ENCODE measurements at places on chromosomes 4 and X.

DNA sequence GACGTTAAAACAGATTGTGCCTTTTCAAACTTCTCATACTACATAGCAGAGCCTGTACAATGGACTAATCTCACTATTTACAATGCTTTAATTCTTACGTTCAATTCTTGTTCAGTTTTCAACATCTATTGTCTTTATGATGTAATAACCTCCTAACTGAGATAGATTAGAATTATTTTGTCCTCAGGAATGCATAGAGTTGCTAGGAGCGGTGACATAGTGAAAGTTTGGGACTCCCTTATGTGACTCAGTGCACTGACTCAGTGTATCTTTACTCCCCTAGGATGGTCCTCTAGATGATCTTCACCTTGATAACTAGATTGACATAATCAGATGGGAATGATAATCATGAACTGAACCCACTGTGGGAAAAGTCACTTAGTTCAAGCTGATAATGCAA, 151.5 kb downstream of the VEGFC start:
- no peak for DNase-seq

DNA sequence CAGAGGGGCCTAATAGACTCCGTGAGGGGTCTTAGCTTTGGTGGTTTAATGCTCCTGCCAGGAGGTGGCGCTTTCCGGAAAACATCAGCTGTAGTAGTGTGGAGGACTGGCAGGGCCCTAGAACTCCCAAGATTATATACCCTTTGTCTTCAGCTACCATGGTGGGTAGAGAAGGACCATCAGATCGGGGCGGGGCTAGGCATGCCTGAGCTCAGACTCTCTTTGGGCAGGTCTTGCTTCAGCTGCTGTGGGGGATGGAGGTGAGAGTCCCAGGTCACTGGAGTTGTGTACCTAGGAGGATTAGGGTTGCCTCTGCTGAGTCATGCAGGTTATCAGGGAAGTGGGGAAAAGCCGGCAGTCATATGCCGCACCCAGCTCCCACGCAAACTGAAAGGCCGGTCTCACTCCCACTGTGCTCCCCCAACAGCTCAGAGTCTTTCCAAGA, 63.0 kb upstream of the AGA start:
- DNase-seq, result peak; percentile 9

GRCh38 chr4:89056953-89057398, at the start of gene FAM13A:
FAM13A (minus strand) TSS chr4:89057185; CDS start chr4:89056964, 221 bp downstream.
- peak; percentile 35 for DNase-seq

GRCh38 chrX:15750611-15751154, 12.6 kb downstream of the CA5B start:
- no peak for DNase-seq

GRCh38 chr4:110137829-110138228, 60.6 kb downstream of the ELOVL6 start:
- no peak for DNase-seq

DNA sequence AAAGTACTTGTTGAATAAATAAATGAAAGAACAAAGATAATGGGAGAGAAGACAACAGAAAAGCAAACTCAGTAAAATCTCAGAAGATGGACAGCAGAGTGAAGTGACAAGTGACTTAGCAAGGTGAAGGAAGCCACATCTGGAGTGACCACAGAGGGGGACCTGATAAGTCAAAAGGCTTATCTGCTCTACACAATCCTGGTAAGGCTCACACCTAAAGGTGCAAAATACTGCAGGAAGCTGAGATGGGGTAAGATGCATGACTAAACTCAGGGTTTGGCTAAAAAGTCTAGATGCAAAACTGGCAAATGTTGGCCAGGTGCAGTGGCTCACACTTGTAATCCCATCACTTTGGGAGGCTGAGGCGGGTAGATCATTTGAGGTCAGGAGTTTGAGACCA, 22.2 kb downstream of the TRMT2B start:
- no peak for DNase-seq

- DNase-seq, result no peak
Observed at GRCh38 chr4:53771326-53771725, 180.0 kb upstream of the LNX1 start.

- DNase-seq, result no peak
Observed at GRCh38 chrX:143580266-143580665, 55.6 kb downstream of the SLITRK4 start.

GRCh38 chr4:121510341-121510874, 129.6 kb upstream of the QRFPR start:
- no peak for DNase-seq

DNA sequence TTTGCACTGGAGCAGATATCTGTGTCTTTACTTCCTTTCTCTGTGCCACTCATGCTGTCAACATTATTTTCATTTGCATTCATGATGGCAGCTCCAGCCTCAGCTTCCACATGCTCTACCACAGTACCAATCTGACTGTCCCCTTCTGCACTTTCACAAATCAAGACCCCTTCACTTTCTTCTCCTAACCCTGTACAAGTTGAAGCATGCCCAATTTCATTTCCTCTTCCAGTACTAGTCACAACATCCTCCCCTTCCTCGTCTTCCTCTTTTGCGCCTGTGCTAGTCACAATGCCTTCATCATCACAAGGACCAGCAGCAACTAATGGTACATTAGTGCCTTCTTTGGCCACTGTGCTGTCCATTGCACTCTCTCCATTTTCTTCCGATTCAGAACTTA, 26.5 kb downstream of the BOD1L1 start:
- no peak for DNase-seq

DNA sequence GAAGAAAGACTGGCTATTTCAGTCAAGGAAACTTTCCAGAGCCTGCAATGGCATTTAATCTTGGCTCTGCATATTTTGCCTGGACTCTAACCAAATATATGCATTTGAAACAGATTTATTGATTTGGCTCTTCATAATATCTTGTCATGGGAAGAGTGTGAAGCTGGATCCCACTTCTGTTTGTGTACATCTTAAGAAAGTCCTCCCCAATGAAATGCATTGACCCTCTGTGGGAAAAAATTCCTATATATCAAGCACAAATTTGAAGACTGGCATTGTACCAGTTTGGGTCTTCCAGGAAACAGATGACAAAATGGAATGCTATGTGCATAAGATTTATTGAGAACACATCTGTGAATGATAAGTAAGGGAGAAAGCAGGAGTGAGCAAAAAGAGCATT, 897.3 kb upstream of the TENM3 start:
- no peak for DNase-seq

DNA sequence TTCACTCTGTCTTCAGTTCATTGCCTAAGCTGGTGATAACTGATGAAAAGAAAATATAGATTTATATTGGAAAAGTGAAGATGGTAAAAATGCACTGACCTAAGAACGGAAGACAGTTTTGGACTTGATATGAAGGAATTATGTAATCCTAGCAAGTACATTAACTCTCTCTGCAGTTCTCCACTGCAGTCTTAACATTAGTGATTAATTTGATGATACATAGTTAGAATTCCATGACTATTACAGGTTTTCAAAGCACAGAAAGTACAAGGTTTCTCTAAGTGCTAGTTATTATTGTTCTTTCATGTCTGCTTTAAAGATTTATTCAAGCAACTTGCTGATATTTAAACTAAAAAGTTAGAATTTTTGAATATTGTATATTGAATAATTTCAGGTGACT, 1591.7 kb upstream of the ADGRL3 start:
- DNase-seq, result no peak

DNA sequence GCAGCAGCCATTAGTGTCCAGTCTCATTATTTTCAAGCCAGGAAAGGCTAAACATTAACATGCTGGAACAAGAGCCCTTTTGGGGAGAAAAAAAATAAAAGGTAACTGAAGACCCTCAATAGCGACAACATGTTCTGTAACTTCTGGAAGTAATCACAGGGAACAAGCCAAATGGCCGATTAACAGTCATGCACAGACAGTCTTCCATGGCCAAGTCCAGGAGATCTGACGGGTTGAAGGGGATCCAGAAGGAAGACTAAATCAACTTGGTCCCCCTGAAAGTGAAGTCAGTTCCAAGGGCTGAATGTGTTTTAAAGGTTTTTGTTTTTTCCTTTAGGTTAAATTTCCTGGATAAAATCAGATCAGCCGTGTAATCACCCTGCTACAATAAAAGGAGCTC, 52.5 kb downstream of the LNX1 start:
- DNase-seq, result no peak

GRCh38 chr4:84681486-84682274, 98.8 kb downstream of the CDS1 start:
- peak; percentile 36 for DNase-seq

- DNase-seq, result no peak
Observed at GRCh38 chr4:103118166-103118565, 18.5 kb upstream of the BDH2 start.

DNA sequence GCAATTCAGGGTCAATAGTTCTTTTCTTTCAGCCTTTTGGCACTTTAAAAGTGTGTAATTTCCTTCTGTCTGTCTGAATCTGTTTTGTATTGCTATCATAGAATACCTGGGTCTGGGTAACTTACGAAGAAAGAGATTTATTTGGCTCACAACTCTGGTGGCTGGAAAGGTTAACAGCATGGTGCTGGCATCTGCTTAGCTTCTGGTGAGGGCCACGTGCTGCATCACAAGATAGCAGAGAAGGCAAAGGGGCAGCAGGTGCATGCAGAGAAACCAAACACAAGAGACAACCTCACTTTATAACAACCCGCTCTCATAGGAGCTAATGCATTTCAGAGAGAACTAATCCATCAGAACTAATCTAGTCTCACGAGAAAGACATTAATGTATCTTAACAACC, 18.8 kb downstream of the RGN start:
- DNase-seq, result no peak

GRCh38 chrX:19990556-19991349, at the start of gene BCLAF3:
BCLAF3 (minus strand) TSS chrX:19991061; CDS start chrX:19970264, 20,797 bp downstream.
- DNase-seq, result peak; percentile 90

DNA sequence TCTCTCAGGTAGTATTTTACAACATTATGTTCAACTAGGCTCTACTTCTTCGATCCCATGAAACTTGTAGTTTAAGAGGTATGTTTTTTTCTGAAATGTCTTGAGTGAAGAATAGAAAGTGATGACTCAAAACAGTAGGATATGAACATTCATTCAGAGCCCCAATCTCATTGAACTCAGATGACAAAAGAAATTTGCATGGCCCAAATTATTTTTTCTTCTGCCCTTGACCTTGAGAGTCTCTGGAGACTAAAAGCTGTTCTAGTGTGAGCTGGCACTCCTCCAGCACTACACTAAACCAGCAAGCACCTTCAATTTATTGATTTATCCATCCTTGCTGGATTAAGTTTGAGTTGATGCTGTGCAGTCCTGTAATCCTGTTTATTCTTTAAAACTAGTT, 4.0 kb downstream of the DCLK2 start:
- no peak for DNase-seq

DNA sequence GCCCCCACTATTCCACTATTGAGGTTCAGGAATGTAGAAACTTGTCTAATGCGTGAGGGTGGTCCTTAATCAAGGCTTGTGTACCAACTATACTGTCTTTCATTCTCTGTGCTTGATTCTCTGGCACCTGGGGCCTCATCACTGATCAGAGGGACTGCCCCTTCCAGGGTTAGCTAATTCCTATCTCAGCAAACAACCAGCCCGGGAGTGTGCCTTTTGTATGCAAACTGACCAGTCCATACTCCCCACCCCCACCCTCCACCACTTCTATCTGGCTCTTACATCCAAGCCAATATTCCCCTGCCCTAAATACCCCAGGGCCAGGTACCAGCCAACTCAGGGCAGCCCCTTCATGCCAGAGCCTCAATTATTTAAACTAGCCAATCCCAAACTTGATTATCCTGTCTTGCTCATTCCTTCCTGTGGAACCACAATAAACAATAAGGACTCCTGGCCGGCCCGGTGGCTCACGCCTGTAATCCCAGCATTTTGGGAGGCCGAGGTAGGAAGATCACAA, 59.3 kb downstream of the FTHL17 start:
- no peak for DNase-seq

Data from DND-41 (cell line).